MV-4-11 (cell line): ENCODE measurements at places on chromosomes 3 and 15.
A peak's percentile ranks its signal among the peaks of the same experiment; 100 is the strongest.

- DNase-seq = no peak
Observed at GRCh38 chr3:87333393-87333892, 57.1 kb upstream of the POU1F1 start.

- DNase-seq = no peak
Observed at GRCh38 chr3:127036209-127037020, 53.5 kb downstream of the PLXNA1 start.

DNA sequence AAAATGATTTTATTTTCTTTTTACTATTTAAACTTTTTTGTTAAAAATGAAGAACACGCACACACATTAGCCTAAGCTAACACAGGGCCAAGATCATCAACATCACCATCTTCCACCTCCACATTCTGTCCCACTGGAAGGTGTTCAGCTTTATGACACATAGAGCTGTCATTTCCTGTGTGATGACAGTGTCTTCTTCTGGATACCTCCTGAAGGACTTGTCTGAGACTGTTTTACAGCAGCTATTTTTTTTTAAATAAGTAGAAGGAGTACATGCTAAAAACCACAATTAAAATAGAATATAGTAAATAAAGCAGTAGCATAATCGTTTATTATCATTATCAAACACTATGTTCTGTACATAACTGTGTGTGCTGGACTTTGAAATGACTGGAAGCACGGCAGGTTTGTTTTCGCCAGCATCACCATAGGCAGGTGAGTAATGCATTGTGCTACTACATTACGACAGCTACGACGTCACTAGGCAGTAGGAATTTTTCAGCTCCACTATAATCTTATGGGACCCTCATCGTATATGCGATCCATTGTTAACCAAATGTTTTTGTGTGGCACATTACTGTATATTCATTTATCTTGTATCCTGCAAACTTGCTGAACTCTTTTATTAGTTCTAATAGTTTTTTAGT lies 72.8 kb downstream of the KLF15 start:
- DNase-seq = no peak

GRCh38 chr3:120558771-120559241 lies 37.3 kb upstream of the NDUFB4 start:
- DNase-seq = peak; percentile 84

DNA sequence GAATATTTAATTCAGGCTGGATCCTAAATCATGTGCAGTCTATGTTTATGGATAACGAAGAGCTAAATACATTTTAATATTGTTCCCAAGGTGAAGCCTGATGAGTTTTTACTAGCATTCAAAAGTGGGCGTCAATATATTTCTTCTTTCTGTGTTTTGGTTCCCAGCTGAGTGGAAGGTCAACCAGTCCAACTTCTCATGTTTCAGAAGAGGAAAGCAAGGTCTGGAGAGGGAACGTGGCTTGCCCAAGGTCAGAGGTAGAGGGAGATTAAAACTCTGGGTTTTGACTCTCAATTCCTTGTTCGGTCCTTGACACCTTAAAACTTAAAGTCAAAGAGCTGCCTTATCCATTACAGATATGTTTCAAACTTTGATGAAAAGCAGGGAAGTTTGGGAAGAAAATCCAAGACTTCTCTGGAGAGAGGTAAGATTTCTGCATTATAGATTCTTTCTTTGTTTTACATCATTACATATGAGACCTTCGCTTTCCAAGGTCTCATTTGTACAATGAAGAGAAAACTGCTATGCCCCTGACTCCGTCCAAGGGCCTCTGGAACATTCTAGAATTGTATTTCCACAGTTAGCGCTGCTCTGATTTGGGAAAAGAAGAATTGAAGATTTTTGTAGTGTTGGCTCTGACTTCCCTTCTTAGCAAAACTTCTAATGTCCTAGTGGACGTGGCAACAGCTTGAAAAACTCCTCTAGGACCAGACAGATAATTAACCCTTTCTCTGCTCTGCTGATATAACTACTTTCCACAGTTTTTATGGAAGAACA lies 57.7 kb upstream of the HES1 start:
- DNase-seq = no peak

DNA sequence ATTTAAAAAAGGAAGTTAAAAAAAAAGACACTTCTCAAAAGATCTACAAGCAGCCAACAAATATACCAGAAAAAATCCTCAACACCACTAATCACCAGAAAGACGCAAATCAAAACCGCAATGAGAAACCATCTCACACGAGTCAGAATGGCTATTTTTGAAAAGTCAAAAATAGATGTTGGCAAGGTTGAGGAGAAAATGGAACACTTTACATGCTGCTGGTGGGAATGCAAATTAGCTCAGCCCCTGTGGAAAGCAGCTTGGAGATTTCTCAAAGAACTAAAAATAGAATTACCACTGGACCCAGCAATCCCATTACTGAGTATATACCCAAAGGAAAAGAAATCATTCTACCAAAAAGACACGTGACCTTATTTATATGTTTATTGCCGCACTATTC lies 574.7 kb upstream of the ADAMTS9 start:
- DNase-seq = no peak

DNA sequence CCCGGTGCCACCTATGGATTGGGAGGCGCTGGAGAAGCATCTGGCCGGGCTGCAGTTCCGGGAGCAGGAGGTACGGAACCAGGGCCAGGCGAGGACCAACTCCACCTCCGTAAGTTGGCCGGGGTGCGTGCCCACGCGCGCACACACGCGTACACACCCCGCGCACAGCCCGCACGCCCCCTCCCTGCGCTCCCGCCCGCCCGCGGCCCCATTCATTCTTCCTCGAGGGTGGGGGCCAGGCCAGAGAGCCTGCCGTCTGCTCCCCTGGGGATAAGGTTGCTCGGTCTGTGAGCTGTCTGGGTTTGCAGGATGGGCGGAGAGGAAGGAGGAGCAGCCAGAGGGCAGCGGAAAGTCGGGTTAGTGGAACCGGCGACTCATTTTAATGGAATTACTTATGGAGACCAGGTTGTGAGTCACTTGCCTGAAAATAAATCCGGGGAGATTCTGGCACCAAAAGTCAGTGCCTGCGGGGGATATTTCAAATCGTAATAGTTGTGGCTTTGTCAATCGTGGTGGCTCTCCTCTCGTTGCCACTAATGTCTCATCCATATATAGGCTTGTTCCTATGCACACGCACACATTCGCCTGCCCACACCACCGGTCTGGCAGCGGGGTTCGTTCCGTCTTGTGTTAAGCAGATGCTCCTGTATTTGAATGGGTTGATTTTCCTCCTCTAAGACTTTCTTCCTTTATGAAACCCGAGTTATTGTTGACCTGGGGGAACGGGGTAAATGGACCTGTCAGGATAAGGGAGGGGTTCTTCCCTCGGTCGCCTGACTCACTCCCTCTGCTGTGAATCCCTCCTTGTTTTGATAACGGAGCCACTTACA lies 223.4 kb upstream of the IL12A start:
- DNase-seq = no peak

DNA sequence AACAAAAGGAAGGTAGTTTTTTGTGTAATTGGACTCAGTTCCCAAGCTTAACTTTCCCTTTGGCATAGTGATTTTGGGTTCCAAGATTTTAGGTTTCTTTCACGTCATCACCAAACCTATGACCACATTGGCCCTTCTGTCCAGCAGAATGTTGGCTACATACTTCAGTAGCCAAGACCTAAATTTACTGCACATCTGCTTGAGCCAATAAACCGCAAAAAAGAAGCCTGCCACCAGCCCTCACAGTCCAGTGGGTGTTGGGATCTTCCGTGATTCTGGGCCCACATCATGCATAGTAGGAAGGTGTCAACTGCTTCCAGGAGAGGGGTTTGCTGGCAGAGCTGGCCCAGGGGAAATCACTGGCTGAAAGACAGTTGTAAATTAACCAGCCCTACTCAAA lies 57.6 kb upstream of the LIPC start:
- no peak for DNase-seq

DNA sequence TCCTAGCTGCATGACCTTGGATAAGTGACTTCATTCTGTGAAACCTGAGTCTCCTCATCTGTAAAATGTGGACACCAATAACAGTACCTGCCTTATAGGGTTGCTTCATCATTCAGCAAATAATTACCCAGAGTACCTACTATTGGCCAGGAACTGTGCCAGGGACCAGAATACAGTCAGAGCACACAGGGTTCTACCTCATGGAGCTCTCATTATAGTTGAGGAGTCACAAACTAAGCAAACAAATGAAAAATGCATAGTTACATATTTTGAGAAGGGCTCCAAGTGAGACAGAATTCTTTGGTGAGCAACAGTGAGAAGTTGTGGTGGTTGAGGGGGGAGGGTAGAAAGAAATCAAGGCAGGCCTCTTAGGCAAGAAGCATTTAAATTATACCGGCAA lies 308.6 kb upstream of the WNT5A start:
- no peak for DNase-seq

DNA sequence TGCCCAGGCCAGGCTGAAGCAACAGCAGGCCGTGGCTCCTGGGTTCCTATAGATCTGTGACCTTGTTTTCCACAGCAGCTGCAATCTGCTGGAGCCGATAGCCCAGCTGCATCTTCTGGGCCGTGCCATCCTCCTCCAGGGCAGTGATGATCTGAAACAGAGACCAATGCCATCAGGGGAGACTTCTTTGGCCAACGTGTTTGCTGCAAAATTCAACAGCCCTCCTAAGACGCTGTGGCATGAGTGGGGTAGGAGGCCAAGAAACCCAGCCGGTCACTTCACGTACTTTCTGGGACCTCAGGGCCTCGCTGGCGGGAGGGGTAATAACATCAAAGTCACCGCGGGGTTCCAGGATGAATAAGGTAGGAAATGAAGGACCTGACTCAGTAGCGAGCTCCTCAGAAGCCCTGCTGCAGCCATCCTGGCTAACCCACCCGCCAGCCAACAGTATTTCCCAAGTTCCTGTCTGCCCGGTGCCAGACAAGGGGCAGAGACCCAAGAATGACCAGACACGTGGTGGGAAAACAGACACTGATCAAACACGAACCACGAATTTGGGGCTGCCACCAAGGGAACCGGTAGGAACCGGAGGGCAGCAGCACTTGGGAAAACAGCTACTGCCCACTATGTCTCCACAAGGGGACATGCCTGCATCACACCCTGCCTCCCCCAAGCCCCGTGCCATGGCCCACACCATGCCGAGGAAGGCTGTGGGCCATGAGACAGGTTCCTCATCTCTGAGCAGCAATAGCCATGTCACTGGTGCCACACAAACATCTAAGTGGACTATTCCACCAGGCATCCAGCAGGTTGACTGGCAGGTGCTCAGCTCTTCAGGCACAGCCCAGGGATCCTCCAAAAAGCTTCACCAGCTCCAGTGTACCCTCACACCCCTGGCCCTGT lies 25.2 kb downstream of the PLXNB1 start:
- no peak for DNase-seq

DNA sequence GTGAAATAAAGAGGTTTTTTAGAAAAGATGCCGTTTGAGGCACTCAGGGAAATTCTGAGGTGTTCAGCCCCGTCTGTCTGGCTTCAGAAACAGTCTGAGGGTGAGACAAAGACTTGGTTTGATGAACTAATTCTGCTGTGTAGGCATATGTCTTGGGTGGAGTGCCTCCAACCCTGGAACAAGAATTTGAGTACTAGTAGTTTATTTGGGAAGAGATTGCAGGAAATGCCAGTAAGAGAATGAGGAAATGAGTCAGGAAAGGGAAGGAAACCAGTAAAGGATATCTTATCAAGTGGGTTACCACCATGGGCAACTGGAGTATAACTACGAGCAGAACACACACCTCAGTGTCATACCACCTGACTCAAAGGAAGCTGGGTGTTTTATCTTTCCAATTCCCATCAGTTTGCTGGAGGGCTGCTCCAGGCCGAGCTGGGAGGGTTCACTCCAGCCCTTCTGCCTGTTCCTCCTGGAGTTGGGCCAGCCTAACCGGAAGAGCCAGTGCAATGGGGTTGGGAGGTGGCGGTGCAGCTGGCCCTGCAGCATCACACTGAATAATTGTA lies 75.3 kb downstream of the TGFBR2 start:
- DNase-seq = no peak
